Erythroblast (primary cell): ENCODE measurements at places on chromosomes 3 and 15.

DNA sequence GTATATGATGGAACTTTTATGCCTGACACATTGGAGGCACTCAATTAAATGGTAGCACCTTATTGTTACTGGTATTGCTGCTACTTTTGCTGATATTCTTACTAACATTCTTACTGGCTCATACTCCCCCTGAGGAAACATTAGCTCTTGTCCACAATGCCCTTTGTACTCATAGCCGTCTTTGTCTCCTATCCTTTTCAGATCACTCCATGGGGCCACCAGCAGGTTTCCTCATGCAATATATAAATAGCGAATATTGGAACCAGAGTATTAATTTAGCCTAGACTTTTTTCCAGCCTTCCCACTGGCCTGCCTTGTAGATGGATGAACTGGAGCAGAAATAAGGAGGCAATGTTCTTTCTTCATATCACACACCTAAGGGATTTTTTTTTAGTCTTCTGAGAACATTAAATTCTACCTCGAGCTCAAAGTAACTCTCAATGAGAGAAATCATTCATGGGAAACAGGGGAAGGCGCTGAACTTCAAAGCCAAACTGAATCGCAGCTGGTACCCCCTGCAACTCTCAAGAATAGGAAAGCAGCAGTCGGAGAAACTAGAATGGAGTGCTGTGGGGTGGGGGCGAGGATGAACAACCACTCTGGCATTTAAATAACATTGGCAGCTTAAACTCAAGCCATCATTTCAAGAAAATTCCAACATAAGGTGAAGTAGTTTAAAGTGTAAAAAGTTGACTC, 300.3 kb downstream of the TAFA4 start:
- DNase-seq = no peak

DNA sequence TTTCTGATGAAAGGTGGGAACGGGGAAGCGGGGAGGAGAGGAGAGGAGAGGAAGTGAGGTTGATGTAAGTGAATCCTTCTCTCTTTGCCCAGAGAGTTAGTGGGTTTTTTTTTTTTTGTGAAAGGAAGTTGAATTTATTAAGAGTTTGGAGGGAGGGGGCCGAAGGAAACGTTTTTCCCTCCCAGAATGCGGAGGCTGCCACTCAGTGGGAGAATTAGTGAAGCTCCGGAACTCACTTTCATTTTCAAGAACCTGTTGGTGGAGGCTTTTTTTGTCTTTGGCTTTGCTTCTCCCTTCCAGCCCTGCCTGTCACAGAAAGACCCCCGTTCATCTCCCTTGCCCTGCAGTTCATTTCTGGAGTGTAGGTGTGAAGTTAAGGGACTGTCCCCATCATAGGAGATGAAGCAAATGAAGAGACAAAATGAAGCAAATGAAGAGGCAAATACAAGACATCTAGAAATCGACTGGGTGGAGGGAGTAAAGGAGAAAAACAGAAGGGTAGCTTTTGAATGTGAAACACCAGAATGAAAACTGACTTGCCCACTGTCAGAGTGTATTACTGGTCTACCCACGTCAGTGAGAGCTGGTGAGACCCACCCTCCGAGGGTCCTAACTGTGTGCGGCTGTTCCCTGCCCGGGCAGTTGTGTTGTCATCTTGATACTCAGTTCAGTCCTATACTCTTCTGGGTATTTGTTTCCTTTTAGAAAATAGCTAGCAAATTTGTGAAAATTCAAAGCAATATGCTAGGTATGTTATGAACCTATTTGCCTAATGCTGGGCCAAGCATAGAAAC, 91.5 kb downstream of the ITPR1 start:
- peak; percentile 44 for DNase-seq

DNA sequence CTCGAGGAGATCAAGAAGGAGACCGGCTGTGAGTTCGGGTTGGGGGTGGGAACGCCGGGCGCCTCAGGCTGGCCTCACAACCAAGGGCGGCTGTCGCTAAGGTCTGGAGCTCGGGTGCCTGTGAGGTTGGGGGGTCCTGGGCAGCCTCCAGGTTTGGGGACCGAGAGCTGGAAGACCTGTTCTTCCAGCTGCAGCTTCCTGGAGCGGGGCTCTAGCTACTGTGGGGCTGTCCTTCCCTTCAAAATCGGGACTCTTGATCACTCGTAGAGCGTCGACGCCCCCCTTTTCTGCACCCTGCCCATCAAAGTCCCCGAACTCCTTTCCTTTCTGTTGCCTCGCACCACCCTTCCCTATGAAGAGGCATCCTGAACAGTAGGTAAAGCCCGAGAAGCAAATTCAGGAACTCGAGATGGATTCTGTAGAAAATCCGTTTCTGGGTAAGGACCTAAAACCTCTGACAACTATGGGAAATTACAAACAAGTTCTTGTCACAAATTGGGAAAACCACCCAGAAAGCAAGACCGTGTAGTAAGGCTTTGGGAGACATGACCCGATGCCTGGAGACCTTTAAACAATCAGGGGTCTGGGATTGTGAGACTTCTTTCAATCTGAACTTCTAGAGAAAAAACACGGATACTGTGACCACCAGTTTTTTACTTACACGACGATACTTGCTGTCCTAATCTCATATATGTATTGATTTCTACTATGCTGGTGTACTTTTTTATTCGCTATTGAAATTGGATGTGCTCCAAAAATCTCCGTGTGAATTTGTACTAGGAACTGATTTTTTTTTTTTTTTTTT, 556 bp downstream of the CHP1 start:
- DNase-seq = no peak

GRCh38 chr3:16790432-16791400, 94.0 kb upstream of the PLCL2 start:
- DNase-seq = no peak

- no peak for DNase-seq
Observed at GRCh38 chr3:81195478-81195877, 566.0 kb downstream of the GBE1 start.

GRCh38 chr3:197339841-197340520, 41.6 kb upstream of the DLG1 start:
- DNase-seq = no peak

- DNase-seq = peak; percentile 60
Observed at GRCh38 chr3:126679318-126679751, 24.4 kb upstream of the TXNRD3 start.

GRCh38 chr3:174285242-174285864, 573.8 kb upstream of the NAALADL2 start:
- DNase-seq = no peak
